Suprapubic skin (tissue), 4 donors: ENCODE measurements at places on chromosomes 13 and 19. TPM values are rescaled to one million over a fixed set of nuclear protein-coding genes. Genes with fewer than 3 reads are reported as not detected.

GRCh38 chr19:28990522-28990921, 222.4 kb downstream of the UQCRFS1 start:
- no peak for DNase-seq

GRCh38 chr19:42370068-42370520, 20.0 kb downstream of the CNFN start:
- no peak for DNase-seq

GRCh38 chr13:111461445-111462149, 141.2 kb downstream of the TEX29 start:
- DNase-seq = no peak

DNA sequence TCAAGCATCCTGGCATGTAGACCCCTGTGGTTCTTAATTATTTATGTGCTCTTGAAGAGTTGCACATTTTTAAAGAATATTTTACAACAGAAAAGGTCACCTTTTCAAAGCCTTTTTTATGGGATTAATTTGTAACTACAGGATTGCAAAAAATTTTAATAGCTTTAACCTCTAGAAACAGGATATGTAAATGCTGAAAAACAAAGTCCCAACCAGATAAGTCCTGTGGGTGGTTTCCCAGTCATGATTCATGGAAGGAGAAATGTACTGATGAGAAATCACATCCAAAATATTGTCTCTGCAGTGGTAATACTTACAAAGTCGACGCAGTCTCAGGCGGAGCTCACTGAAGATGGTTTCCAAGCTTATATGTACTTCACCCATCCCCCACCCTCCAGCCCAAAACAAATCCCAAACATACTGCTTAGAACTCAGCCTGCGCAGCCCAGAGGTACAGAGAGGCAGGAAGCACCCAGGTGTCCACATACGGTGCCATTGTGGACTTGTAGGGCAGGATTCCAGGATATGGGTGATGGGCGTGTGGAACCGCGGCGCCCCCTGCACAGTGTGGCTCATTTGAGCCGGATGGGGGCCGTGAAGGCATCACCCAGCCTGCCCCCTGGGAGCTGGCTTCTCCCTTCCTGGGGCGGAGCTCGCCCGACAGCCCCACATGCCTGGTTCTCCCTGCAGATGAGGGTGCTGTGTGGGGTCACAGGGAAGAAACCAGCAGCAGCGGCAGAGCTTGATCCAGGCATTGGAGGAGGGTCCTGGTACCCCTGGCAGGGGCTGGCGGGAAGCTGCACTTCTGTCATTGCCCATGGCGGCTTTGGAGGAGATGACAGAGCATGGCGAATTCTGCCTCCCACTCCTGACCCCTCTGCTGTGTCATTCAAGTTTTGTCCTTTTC, 101.2 kb downstream of the ATP11A start:
- peak; percentile 65 for DNase-seq

DNA sequence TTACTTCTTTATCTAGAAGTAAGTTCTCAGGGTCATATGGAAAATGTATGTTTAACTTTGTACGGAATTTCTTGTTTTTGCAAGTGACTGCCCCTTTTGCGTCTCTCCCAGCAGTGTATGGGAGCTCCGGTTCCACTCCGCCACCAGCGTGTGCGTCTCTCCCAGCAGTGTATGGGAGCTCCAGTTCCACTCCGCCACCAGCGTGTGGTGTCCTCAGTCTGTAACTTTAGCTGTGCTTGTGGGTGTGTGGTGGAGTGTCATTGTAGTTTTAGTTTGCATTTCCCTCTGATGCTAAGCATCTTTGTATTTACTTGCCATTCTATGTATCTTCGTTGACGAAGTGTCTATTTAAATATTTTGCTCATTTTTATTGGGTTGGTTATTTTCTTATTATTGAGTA, 2.4 kb downstream of the CUL4A start:
- no peak for DNase-seq

GRCh38 chr13:24131749-24132148, 28.8 kb upstream of the SPATA13 start:
- no peak for DNase-seq

DNA sequence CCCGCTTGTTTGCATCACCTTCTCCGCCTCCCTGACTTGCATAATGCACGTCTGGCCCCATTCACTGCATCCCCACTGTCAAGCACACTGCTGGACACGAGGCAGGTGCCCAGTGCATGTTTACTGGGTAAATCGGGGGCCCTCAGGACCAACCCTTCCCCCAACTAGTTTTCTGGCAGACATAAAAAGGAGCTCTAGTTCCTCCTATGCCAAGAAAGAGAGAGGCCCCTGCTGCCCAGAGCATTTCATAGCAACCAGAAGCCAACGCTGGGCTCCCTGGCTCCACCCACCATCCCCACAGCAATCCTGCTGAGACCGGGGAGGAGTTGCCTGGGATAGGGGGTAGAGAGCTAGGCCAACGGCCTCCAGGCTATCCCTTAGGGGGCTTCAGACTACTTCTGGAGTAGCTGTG, 23.2 kb downstream of the ANKRD27 start:
- DNase-seq = no peak

DNA sequence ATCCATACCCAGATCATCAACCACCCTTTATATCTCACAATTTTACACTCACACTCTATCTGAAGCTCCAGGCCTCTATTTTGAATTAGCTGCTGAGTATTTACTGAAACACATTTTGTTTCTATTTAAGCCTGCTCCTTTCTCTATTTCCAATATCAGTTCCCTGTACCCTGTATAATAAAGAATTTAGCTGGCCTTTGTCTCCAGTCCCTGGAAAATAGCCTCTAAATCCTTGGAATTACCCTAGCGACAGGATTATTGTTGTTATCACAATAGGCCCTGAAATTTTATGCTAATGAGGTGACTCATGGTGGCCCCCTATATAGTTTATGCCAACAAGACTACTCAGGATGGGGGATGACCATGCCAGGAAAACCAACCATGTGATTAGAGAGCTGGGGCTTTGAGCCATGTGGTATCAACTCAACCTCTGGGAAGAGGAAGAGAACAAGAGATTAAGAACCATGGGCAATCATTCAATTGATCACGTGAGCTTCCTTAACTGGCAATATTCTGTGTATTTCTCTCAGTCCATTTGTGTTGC, 72.7 kb downstream of the KATNAL1 start:
- no peak for DNase-seq

DNA sequence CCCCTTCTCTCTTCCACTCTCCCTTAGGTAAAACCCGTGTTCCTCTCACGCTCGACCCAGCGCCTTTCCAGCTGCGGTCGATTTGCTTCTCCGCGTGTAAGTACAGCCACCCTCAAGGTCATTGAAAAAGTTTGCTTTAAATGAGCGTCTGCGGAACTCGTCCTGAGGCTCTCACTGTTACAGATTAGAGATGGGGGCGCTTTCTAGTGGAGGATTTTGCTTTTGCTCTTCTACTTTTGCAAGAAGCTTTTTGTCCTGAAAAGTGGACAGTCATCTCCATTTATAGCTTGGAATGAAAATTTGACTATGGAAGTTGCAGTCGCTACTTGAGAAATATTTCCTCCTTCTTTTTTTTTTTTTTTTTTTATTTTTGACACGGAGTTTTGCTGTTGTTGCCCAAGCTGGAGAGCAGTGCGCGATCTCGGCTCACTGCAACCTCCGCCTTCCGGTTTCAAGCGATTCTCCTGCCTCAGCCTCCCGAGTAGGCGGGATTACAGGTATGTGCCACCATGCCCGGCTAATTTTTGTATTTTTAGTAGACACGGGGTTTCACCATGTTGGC, 595 bp upstream of the RAB20 start:
- no peak for DNase-seq

DNA sequence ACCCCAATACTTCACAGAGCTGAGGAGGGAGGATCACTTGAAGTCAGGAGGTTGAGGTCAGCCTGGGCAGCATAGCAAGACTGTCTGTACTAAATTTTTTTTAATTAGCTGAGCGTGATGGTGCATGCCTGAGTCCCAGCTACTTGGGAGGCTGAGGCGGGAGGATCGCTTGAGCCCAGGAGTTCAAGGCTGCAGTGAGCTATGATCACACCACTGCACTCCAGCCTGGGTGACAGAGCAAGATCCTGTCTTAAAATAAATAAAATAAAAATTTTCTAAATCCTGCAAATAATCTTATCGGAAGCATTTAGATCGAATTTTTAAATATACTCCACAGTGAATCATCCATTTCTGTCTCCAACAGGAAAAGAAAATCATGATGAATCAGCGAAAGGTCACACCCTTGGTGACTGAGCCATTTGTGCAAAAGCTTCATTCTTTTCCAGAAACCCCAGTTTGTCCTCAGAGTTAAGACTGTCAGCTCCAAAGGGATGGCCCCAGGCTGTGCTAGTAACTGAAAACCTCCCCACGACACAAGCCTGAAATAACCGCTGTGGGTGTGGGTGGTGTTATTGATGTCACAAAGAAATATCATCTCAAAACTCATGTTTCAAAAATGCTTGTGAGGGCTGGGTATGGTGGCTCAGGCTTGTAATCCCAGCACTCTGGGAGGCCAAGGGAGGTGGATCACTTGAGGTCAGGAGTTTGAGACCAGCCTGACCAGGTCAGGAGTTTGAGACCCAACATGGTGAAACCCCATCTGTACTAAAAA, 167.6 kb downstream of the PTPRS start:
- no peak for DNase-seq

- DNase-seq = no peak
Measured at GRCh38 chr13:41274881-41275280, 11.5 kb upstream of the MTRF1 start.

DNA sequence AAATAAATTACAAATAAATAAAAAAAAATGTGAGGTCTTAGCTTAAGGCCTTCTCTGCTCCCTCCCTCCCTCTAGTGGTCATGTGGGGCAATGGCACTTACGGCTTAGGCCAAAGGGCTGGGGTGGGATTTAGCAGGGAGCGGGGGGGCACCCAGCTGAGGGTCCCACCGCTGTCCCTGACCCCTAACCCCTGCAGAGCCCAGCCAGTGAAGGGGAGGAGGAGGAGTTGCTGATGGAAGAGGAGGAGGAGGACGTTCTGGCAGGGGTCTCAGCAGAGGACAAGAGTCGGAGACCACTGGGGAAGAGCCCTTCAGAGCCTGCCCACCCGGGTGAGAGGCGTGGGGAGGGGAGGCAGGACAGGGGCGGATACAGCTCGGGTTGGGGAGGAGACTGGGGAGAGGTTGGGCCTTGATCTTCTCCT, 9.3 kb downstream of the MPND start:
- peak; percentile 70 for DNase-seq

GRCh38 chr13:48890391-48890790, 85.3 kb upstream of the FNDC3A start:
- DNase-seq = no peak

DNA sequence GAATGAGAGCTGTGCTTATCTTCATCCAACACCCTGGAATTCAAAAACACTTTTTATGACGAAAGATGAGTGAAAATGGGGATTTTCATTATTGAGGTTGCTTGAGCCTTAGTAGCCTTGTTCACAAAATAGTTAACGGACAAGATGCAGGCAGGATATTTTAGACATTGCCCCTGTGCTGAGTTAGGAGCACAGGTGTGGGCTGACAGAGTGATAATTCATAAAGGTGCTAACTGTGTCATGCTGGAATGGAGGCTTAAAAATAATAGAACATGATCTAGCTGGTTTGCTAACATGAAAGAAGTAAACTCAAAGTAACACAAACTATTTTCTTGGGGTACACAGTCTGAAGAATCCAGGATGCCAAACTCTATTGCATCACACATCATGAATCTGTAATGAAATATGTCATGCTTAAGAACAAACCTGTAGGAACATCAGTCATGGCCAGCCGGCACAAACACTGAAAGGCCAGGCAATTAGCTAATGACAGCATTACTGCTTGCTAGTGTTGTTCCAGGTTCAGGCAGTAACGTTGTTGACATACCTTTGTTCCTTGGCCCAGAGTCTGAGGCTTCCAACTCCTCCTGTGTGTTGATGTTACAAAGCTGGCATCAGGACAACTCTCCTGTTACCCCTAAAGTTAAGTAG, 55.3 kb downstream of the FRY start:
- no peak for DNase-seq

DNA sequence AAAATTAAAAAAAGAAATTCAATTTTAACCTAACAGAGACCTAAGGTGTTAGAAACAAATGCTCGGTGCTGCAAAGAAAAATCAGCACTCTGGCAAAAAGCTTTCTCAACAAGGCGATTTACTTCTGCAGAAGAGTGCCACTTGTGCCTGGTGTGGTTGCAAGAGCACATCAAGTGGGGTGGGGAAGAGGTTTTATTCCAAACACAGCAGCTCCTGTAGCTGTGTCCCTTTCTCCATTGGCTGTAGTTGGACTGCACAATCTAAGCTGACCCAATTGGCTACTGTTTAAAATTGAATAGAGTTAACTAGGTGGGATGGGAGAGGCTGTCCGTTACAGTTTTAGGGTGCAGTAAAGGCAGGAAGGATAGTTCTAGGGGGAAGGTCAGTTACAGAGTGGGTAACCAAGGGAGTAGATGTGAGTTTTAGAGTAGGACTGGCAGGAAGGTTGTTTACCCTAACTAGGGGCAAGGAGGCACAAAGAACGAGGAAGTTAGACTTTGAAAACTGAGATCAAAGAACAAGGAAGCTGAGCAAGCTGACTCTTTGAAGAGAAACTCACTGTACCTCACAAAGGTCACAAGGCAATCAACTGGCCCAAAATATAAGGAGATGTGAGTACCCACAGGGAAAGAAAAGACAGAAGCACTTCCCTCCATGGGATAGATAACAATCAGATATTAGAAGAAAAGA, 145.7 kb downstream of the LIG4 start:
- no peak for DNase-seq

GRCh38 chr19:19507354-19507753, 8.0 kb downstream of the TSSK6 start:
- no peak for DNase-seq

GRCh38 chr19:48394331-48395169, 1.1 kb downstream of the GRIN2D start:
- DNase-seq = no peak

DNA sequence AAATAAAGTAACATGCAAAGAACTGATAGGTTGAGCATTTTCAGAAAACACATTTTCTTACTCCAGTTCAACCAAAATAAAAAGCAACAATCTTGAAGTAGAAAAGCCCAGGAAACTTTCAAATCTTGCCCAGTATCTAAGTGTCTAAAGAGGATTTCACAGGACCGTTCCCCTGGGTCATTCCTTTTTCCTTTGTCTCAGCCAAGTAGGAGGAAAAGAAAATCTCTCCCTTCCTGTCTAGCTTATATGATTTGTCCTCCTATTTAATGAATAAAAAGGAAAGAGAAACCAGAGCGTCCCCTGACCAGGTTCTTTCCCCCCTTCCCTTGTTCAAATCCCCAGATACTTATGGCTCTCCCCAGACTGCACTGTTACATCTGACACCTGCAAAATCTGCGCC, 248.0 kb downstream of the KCTD12 start:
- DNase-seq = no peak

- DNase-seq = no peak
Measured at GRCh38 chr19:50712833-50713232, 6.8 kb downstream of the SHANK1 start.

- DNase-seq = peak; percentile 73
Measured at GRCh38 chr19:14366529-14366928, 14.7 kb upstream of the ADGRE5 start.

ZNF470 gene
- 1.8 TPM for total RNA-seq

TLE2 gene
- 18.2 TPM for total RNA-seq

PRTN3 gene
- total RNA-seq = not detected

PSG4 gene
- total RNA-seq = 6.2 TPM

VN1R4 gene
- total RNA-seq = not detected

LPAR6 gene
- 26.0 TPM for total RNA-seq

FGF21 gene
- not detected for total RNA-seq

ZNF575 gene
- 0.64 TPM for total RNA-seq

MUC16 gene
- under 0.01 TPM for total RNA-seq

ZNF85 gene
- 7.2 TPM for total RNA-seq

CALR gene
- total RNA-seq = 131 TPM

UQCRFS1 gene
- 36.8 TPM for total RNA-seq

LPAR2 gene
- 33.2 TPM for total RNA-seq
